ENCODE measurements at places on chromosomes 11 and 22.

DNA sequence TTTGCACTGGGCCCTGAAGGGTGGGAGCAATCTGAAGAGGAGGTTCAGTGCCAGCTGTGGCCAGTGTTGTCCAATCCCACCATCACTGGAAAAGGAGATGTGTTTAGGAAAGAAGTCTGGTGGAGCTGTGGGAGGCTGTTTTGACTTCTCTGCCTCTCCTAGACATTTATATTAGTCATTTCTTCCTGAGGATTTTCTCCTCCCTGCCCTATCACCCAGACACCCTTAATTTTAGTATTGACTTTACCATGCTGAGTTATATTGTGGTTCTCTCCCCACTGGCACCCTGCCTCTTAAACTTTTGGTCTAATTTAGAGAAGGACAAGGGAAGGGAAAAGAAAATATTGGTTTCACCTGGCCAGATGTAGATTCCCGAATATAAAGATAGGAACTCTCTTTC lies 159.1 kb downstream of the WNT11 start:
- DNase-seq: no peak

DNA sequence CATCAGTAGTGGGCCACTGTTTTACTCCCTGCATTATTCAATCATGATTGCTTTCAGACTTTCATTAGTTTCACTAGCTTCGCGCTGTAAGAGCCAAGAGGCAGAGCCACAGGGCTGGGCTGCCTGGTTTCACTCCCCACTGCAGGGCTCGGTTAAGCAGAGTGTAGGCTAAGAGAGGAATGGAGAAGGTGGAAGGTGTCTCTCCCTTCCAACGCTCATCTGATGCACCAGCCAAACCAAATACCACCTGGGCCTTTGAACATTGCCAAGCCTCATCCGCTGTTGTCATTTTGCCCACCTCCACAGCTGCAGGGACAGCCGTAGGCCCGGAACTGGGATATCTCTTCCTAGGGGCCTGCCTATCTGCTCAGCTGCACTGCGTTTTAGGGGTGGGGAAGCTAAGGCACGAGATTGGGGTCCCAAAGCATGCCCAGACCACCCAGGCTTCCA lies 480 bp upstream of the SMARCB1 start:
- DNase-seq: no peak

GRCh38 chr22:46721501-46722085 lies 16.5 kb downstream of the CERK start:
- DNase-seq: no peak

- DNase-seq: no peak
Measured at GRCh38 chr11:64444838-64445441, 86.0 kb downstream of the RPS6KA4 start.

DNA sequence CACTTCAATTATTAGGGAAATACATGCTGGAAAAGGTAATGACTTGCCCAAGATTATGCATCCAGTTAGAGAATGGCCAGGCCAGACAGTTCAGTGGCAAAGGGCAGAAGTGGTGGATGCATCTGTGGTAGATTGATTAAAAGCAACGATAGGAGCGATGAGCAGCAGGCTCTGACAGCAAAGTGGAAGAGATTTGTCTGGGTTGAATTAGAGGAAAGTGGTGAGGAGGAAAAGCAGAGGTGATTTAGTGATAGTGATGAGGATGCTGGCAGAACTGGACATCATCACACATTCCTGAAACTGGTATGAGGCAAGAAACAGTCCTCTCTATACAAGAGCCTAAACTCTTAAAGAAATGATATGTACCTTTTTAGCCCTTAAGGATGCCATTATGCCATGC lies 12.5 kb downstream of the HSD17B12 start:
- no peak for DNase-seq

DNA sequence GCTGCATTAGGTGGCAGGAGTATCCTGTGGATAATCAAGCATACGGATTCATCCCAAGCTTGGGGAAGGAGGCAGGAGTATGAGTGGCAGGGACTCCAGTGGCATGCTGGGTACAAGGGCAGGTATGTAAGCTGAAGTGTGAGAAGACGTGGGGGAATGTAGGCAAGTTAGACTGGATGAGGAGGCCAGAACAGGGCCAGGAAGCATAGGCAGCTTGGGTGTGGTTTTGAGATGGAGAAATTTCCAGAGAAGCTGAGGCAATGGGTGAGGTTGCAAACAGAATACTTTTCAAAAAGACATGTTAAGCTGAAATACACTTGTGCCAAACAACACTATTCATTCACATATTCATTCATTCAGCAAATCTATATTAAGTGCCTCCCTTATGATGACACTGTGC lies 43.1 kb upstream of the AMOTL1 start:
- no peak for DNase-seq

DNA sequence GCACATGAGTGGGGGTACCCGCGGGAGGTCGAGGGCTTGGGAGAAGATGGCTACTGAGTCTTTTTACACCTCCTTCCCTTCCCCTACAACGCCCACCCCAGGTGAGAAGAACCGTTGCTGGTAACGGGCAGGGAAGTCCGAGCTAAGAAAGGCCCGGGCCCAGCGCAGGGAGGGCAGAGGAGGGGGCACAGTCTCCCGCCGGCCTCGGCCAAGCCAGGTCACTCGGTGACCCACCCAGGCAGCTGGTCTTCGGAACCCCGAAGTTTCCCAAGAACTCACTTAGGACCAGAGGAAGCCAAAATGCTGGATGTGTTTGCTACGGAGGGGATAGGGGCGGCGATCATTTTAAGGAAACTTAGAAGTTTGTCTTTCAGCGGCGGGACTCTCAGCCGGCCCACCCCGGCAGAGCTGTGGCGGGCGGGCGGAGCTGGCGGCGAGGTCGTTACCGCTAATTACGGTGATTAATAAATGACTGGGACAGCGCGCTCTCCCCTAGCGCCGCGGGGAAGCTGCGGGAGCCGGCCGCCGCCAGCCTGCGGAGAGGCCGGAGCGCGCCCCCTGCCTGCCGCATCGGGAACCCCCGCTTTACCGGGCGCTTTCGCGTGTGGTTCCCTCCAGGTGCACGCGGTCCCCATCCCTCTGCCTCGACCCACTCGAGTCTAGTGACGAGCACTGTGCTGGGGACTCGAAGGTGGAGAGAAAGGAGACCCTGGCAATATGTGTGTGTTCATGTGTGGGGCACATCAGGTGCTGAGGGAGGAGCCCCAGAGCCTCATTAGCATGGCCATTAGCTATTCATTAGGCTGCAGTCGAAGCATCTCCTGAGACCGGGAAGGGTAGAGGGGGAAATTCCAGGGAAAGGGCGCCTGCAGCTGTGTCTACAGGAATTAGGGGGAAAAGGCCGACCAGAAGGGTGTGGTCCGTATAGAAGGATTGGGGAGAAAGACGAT lies 945 bp downstream of the ROBO3 start:
- DNase-seq: peak; percentile 64

GRCh38 chr11:125062218-125062930 lies 731 bp upstream of the SLC37A2 start:
- no peak for DNase-seq

DNA sequence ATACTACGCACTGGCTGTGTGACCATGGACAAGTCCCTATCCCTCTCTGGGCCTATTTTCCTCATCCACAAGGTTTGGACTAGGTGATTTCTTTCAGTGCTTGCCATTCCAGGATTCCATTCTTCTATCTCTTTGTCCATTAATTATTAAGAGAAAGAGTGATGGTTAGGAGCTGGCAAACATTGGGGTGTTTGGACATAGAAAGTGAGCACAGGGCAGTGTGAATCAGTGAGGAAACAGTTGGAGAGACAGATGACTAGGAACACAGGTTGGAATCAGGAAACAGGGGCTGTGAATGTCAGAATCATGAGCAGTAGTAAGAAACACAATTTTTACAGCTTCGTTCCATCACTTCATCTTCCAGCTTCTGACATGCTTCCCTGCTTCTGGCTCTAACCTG lies 211.8 kb downstream of the INSC start:
- no peak for DNase-seq

DNA sequence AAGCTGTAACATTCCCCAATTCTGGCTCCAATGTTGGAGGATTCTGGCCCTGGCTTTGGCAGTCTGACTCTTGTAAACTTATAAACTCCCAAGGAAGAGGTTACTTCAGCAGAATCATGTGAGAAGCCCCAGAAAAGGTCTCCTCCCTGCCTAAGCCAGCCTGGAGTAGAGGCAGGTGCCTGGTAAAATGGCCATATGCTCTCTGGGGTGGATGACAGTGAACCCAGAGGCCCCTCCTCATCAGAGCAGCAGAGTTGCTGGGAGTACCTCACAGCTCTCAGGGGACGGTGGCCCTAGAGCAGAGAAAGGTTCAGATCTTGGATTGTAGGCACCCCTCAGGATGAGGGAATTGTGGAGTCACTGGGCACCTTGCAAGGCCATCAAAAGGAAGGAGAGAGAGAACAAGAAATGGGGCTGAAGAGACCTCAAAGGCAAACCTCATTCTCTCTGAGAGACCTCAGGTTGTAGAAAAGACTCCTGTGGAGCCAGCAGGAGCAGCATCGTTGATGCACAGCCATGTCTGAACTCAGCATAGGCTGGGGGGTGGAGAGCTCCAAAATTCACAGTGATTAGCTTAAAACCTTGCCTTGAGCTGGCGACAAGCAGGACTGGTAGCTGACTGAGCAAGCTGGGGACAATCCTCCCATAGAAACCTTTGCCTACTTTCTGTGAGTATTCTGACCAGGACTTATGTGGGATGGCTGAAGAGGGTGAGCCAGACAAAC lies 4.9 kb upstream of the P2RY6 start:
- no peak for DNase-seq

GRCh38 chr22:34308101-34308500 lies 387.8 kb upstream of the LARGE1 start:
- no peak for DNase-seq

GRCh38 chr11:103798026-103798425 lies 238.4 kb upstream of the DDI1 start:
- no peak for DNase-seq

GRCh38 chr11:70713988-70714665 lies 315.8 kb downstream of the CTTN start:
- no peak for DNase-seq

DNA sequence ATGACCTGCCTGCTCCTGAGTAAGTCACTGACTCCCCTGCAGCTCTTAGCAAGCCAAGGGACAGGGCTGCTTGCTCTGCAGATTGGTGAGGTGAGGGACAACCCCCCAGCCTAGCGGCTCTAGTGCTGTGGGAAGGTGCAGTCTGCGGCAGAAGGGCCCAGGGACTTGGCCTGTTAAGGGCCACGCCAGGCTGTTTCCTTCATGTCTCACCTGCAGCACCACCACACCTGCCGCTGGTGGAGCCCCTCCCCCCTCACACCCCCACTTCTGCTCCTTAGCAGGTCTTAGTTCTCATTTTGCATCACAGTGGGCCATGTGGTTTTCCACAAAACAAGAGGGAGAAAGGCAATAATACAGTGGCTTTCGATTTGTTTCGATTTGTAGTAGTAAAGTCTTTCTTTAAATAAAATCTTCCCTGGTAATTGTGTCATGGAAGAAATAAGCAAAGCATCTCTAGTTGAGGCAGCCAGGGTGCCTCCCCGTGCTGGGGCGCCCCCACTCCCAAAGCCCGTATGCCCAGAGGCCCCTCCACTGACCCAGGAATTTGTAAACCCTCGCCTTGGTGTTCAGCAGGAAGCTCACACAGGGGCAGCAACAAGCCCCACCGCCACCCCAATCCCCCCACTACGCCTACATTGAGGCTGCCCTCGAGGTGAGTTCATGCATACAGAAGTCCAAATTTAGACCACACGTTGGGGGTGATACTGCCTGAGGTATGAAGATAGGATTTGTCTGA lies 86.5 kb upstream of the CLDN5 start:
- DNase-seq: peak; percentile 19

- DNase-seq: no peak
Measured at GRCh38 chr11:65577756-65578109, 1.9 kb downstream of the EHBP1L1 start.

- no peak for DNase-seq
Measured at GRCh38 chr11:10225553-10225952, 68.5 kb downstream of the SBF2 start.

DNA sequence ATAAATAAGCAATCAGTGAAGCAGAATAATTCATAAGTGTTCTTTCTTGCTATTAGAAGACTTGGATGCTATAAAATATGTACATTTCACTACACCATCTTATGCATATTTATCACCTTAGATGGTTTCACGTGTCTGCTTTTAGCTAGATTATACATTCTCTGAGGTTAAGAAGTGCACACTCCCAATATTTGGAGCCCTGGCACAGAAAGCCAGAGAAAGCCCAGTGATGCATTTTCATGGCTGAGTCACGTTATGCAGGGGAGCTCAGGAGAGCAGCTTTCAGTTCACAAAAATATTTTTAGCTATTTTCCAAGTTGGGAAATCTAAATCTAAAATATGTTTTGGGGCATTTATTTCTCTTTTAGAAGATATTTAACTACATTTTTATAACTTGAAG lies 5.1 kb upstream of the TP53AIP1 start:
- DNase-seq: no peak

GRCh38 chr11:71991494-71991893 lies 7.2 kb upstream of the IL18BP start:
- no peak for DNase-seq

DNA sequence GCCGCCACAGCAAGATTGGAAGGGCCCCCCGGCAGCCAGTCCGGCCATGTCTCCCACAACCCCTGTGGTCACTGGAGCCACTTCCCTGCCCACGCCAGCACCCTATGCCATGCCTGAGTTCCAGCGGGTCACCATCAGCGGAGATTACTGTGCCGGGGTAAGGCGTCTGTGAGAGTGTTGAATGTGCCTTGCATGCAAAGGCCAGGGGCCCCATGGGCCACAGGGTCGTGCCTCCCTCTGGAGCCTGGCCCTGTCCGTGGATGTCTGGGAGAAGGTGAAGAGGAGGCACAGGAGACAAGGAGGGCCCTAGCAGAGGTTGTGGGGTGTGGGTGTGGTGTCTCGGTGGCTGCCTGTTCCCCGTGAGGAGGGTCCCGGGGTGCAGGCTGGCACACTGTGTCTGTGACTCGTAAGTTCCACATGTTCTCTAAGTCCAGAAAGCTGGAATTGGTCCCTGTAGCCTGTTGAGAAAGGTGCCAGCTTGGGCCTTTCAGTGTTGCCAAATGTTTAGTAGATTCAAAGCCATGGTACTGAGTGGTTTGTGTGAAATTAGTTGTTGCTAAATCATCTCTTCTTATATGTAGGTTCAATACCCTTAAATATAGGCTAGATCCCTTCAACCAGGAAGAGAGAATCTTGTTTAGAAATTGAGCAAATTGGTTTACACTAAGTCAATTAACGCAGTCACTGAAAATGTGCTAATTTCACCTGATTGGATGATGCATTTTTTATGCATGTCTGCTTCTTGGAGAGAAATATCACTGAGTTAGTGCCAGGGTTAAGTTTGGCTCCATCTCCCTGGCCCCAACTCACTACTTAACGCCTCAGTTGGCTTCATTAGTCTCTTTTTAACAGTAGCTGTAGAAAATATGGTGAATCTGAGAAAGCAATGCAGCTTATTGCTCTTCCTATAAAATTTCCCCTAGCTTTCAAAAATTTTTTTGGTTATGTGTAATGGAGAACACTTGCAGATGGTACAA lies 23.8 kb downstream of the AMPD3 start:
- DNase-seq: no peak

All from stimulated activated CD4-positive, alpha-beta T cell treated with anti-CD3 and anti-CD28 coated beads, Interleukin-4, amount 100 ng/mL, for 1 hour (primary cell).